Fibroblast of skin of back (primary cell): ENCODE measurements at places on chromosomes 5 and 9.
A peak's percentile ranks its signal among the peaks of the same experiment; 100 is the strongest.

DNA sequence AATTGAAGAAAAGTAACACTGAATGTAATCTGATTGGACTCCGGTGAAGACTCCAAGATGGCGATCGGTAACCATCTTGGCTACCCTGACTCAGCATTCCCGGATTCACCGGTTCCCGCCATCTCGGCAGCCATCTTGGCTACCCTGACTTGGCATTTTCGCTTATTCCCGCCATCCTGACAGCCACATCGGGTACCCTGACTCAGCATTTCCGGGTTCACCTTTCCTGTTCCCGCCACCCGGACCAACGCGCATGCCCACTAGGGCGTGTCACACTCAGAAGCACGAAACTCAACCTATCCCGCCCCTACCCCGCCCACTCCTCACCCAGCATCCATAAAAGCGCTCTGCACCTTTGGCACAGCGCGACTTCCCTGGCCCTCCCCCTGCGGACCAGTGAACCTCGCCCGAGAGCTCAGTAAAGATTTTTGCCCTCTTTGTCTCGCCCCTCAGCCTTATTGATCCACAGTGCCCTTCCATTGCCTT, 17.2 kb downstream of the SPTLC1 start:
- DNase-seq = peak; percentile 46

DNA sequence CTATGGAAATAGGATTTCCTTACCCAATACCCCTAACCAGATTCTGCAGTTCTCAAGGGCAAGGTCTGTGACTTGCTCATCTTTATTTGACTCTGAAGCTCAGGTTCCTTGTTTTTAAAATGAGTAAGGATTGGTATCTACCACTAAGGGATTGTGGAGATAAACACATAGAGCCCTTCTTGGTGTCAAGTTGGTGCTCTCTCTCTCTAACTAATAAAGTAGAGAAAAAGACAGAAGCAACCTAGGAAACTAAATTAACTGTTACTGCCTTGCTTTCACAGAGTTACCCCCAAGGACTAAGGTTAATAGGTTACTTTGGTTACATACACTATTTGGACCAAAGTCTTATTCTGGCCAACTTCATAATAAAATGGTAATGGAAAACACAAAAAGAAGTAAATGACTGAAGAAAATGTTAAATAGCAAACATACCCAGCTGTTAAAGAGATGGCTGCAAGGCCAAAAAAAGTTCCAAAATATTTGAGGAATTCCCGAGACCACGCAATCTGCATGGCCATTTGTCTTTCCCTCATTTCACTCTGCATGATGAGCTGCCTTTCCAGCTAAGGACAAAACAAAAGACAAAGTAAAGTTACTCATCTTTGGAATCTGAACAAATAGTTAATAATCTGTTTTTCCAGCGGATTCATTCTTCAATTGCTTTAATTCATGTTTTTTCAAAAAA, 21.8 kb upstream of the RLN1 start:
- no peak for DNase-seq

DNA sequence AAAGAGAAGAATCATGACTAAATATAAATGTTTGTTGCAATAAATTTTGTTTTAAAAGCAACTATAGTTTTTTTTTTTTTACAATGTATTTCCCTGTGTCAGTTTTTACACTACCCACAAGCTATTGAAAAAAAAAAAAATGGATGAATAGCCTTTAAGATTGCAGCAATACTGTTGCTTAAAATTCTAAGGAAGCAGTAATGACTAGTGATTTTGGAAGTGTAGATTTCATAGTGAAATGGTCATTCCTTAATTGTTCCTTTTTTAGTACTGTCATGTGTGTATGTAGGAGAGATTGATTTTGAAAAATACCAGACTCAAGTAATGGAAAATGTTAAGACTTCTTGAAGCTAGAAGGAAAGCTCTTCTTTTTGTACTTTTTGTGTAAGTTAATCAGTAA, 53.1 kb downstream of the NDUFS4 start:
- DNase-seq = no peak

DNA sequence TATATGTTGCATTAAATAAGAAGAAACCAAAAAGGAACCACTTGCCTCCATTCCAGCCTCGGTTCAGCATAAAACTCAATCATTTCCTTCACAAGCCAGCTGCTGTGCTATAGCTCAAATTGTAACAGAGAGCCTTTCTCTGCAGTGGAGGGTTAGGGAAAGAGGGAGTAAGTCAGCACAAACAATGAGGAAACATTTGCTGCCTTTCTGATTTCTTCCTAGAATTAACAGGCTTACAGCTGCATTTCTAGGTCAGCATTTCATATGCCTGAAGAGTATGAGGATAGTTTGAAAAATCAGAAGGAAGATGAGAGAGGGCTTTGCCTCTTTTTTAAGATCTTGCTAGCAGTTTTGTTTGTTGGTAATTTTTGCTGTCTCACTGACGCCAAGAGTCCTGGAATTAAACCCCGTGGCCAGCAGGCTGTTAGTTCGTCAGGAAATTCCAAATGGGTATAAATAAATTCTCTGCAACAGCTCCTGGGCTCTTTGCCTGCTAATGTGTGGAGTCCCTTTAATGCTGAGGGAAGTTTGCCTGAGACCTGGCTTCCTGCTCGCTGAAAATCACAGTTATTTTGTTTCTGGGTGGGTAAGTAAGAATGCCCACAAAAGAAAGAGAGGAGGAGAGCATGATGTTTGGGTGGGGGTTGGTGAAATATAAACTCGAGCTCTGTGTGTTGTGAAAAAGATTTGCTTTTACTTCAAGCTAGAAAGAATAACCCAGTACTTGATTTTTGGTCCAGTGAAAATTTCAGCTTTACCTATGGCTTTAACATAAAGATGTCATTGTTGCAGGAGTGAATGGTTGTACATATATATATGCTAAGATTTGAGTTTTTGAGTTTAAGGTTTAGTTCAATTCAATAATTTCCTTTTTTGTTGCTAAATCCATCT, 148.1 kb upstream of the DMRT1 start:
- DNase-seq = peak; percentile 73

DNA sequence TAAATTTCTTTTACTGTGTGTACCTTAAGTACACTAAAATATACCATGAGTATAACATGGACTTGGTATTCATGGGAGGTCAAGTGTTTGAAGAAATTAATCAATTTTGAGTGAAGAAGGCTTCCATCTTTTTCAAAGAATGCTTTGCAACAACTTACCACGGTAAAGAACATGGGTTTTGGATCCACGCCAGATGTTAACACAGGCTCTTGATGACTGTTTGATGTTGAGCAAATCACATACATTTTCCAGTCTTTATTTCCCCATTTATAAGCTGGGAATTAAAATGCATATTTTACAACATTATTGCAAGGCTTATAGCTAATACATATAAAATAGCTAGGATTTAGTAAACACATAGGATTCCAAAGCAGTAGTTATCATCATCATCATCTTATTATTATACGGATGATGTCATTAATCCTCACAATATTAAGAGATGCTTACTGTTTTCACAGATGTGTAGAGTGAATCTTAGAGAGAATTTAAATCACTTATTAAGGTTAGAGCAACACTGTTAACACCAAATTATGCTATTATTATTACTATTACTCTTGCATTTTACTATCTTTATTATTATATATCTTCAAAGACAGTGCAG, 362.0 kb downstream of the PRELID2 start:
- DNase-seq = no peak

DNA sequence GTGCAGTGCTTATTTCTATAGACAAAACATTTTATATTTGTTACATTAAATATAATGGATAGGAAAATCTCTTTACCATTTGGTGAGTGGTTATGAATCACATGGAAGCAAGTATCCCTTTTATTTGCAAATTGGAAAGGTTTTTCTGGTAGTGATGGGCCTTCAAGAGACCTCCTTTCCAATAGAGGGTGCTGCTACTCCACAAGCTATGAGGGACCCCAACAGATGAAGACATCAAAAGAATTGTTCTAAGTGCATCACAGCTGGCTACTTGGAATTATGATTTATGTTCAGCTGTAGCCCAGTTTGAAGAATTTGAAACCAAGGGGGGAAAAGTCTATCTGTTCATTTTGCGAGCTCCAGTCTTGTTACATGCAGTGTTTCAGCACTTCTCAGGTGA, 493.7 kb upstream of the SGCD start:
- peak; percentile 45 for DNase-seq
